GM20000 (cell line): ENCODE measurements at places on chromosomes 3 and 15.

GRCh38 chr15:25676070-25676469 is 187.1 kb downstream of the ATP10A start:
- no peak for DNase-seq

GRCh38 chr3:57173687-57174086 is 8.5 kb upstream of the IL17RD start:
- DNase-seq: no peak

DNA sequence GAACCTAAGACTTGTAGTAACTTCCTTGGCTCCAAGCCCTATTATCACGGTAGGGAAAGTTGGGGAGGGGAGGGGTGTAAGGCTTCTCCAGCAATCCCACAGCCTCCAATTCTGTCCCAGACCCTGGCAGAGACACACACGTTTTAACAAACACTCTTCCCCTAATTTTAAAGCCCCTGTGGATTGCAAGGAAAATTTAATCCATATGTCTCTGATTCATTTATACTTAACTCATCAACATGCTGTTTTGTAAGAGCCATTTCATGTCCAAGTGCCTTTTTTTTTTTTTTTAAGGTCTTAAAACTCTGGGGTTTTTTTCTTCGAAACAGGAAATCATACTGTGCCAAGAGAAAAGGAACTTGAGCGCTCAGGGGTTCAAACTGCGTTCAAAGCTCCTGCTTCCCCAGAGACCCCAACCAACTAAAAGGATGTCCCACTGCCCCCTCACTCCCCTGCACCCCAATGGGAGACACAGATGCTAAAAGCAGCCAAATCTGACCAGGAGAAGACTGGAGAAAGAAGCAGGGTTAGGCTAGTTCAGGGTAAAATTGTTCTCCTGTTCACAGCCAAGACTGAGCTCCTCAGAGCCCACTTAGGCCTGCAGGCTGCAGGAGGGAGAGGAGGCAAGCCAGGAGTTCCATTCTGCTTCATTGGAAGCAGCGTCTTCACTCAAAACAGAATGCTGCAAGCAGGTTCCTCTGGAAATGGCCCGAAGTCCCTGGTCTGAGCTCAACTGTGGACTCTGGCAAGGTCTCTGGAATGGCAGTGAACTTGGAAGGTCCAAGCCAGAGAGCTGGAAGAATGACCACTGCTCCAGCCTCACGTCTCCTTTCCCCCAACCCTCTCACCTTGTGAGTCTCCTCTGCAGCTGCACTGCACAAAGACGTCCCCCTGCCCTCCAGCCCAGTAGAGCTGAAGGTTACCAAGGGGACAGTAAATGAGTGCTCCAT is 172.5 kb downstream of the NTRK3 start:
- DNase-seq: no peak

- peak; percentile 74 for DNase-seq
Observed at GRCh38 chr3:133040696-133041523, 2.7 kb downstream of the TMEM108 start.

GRCh38 chr15:69612112-69612511 is 159.5 kb downstream of the RPLP1 start:
- no peak for DNase-seq
